ENCODE measurements at places on chromosomes 11 and 22.

DNA sequence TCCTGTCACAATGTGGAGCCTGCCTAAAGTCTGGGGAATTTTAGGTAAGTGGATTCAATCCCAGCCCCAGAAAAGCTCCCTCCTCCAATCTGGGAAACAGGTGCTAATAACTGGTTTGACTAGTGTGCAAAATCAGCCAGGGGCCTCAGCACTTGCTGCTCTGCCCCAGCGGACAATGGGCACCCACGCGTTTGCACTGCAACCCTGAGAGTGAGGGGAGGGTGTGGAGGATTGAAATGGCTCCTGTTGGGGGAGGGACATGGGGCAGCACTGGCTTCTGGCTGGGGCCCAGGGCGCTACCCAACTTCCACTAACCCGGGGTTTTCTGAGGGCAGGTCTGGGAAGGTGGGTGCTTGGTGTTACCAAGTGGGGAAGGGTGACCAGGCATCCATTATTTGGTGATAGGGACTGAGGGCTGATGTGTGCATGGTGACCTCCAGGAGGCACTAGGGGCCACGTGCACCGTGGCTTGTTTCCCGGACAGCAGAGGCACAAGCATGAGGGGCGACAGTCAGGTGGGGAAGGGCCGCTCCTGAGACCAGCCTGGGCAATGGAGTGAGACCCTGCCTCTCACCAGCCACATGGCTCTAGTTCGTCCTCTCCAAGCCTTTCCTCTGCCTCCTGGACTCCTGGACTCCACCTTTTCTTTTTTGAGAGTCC lies 4.3 kb upstream of the PNPLA5 start:
- no peak for DNase-seq

DNA sequence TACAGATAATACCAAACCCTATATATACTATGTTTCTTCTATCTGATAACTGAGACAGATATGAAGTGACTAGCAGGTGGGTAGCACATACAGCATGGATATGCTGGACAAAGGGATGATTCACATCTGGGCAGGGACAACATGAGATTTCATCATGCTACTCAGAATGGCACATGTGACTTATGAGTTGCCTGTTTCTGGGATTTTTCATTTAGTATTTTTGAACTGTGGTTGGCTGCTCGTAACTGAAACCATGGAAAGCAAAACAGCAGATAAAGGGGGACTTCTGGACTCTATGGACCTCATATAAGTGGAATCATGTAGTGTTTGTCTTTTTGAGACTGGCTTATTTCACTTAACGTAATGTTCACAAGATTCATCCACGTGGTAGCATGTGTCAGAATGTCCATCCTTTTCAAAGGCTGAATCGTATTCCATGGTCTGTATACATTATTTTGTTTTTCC lies 883.0 kb downstream of the TBC1D22A start:
- DNase-seq = no peak

- DNase-seq = peak; percentile 34
Observed at GRCh38 chr22:30866811-30867271, 101.7 kb downstream of the MORC2 start.

DNA sequence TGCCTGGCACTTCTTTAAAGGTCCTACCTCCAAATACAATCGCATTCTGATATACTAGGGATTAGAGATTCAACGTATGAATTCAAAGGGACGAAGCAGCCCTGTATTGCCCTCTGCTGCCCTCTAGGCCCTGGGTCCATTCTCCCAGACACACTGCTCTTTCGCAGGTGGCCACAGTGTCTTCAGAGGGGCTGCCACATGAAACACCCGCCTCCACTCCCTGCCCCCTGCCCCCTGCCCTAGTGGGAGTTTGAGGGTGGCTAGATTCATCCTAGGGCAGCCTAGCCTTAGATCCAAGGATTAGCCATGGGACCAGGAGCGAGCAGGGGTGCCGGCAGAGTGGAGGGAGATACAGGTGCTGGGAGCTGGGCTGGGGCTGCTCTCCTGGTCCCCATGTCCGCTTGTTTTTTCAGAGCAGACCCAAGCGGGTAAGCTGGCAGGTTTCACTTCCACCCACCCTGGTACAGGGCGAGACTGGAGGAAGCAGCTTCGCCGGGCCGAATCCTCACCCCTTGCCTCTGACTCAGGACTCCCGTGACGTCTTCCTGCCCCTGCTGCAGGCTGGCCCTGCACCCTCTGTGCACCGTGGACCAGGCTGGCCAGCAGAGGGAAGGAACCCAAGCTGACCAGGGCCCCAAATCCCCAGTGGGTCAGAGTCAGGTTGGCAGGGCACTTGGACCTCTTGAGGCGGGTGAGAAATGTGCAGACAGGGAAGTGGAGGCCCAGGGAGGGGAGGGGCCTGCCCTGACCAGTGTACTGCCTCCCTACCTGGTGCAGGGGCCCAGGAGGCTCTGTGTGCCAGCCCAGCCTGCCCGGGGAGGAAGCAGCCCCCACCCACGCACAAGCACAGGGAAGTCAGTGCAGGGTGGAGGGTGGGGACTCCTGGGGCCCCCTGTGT lies 28.4 kb upstream of the HMOX1 start:
- peak; percentile 39 for DNase-seq

- DNase-seq = no peak
Observed at GRCh38 chr11:15059132-15059915, 14.1 kb upstream of the CALCB start.

DNA sequence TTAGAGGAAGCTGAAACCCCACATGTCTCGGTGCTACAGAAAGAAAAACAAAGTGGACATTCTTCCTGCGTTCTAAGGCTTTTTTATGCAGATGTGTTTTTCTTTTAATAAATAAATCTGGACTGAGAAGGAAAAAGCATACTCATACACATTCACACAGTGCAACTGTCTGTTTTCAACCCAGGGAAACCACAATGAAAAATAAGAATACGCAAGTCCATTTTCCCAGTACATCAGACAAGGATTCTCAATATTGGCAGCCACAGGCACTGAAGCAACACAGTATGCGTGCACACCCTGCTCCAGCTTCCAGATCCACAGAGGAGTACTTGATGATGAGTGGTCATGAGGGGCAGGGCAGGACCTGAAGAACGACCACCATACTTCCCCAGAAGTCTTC lies 86.9 kb downstream of the ETS1 start:
- no peak for DNase-seq

DNA sequence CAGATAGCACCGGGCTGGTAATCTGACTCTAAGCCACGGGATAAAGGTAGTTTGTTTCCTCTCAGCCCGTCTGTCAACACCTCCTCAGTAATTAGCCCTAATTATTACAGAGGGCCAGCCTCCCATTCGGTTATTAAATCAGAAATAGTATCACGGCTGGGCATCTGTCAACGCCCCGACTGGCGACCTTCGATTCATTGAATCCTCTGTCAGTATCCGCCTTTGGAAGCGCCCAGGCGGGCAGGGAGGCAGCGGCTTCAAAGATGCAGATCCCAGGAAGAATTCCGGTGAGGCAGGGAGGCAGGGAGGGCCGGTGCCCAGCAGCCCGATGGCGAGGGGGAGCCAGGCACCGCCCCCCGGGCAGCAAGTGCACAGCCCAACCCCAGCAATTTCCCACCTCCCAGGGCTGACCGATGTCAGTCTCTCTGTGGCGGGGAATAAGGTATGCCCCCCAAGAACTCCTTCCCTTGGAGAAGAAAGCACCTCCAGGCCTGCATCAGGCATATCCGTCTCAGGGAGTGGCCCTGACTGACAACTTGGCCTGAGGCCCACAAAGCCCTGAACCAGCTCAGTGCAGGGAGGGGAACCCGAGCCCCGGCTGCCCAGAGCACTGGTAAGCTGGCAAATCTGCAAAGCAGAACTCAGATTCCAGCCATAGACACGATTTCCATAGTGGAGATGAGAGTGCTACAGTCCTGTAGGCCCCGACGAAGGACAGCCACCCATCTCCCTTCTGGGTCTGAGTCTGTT lies 11.4 kb downstream of the GNB1L start:
- peak; percentile 72 for DNase-seq

DNA sequence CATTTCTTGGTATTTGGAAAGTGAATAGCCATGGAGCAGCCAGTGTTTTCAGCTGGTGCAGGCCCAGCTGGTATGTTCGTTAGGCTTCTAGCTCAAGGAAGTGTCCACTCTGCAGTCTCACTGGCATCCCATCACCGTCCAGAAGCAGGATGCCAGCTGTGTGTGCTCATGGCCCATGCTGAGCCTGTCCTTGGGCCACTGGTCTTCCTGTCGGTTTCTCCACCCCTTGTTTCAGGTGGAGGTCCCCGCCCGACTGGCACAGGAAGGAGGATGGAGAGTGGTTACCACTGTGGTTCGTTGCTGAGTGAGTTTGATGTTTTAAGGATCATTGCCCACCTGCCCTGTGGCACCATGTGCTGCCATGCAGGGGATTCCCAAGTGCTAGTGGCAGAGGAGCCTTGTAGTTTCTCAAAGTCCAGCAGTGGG lies 63.7 kb downstream of the MED15 start:
- no peak for DNase-seq

- no peak for DNase-seq
Observed at GRCh38 chr11:9704037-9704436, 40.2 kb downstream of the SWAP70 start.

GRCh38 chr11:16363706-16364105 lies 7.4 kb upstream of the SOX6 start:
- no peak for DNase-seq

DNA sequence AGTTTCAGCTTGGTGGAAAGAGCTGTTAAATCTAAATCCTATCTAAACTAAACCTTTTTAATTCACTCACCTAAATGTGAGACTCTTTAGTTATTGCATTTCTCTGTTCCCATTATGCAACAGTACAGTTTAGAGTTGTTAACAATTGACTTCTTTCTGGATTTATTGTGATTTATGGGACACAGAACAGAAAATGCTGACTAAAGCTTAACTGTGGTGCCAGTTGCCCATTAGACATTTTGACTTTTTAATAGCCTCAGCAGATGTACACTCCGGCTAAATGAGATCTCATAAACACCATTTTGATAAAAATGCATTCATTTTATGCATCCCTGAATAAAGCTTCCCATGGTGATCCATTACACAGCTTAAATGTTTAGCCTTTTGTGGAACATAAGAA lies 356.6 kb downstream of the CASP12 start:
- DNase-seq = no peak

- no peak for DNase-seq
Observed at GRCh38 chr11:5071799-5072198, 2.4 kb downstream of the OR52E1 start.

- DNase-seq = no peak
Observed at GRCh38 chr11:102799681-102800340, 1.9 kb upstream of the MMP1 start.

GRCh38 chr22:44393066-44393465 lies 80.3 kb upstream of the SHISAL1 start:
- DNase-seq = no peak

- no peak for DNase-seq
Observed at GRCh38 chr11:122898799-122899198, 16.2 kb downstream of the JHY start.

DNA sequence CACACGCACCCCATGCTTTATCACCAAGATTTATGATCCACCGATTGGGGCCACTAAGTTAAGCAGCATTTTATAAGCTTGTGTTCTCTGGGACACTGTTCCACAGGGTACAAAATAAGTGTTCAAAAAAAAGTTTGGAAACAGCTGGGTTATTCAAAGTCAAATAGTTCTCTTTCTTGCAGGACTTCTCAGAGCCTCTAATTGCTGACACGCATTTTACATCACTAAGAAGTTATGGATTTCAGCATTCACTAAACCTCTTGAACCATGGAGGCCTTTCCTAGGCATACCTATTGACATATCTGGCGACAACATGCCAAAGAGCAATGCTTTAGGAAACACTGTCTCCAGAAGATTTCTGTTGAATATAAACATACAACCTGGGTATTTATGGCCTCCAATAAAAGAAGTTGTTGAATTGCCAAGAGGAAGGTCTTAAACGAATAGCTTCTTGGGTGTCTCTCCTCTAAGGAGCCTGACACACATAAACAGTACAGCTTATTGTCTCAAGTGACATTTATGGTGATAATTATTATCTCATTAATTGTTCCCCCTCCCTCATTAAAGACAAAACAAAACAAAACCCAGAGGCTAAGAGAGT lies 147.1 kb upstream of the ARHGAP20 start:
- DNase-seq = no peak

- DNase-seq = no peak
Observed at GRCh38 chr22:21713428-21714058, 22.1 kb downstream of the YPEL1 start.

DNA sequence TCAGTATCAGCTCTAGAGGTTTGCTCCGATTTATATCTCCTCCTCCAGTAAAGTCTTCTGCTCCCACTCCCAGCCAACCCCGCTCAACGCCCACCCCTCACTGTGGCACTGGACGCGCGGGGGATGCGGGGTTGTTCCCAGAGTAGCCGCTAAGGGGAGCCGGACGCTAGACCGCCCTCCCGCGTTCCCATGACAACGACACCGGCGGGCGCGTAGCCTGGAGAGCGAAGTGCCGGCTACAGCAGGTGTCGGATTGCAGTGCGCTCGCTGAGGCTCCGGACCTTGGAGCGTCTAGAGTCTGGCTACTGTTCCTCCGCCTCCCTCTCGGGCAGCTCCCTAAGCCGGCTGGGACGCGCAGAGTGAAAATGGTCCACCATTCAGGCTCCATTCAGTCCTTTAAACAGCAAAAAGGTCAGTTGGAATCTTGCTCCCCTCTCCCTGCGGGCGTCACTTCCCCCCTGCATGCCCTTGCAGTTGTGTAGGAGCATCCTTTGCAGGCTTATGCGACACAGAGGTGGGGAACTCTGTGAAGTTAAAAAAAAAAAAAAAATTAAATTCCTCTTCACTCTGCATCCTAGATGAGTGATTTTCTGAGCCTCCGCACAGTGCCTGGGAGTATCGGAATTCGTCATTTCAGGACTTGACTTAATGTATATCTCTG lies at the start of gene ANO3:
Gene ANO3 (plus strand): TSS at position 220 of the 661 bp plus-strand sequence. CDS start 146 bp downstream, at position 366.
- peak; percentile 82 for DNase-seq

DNA sequence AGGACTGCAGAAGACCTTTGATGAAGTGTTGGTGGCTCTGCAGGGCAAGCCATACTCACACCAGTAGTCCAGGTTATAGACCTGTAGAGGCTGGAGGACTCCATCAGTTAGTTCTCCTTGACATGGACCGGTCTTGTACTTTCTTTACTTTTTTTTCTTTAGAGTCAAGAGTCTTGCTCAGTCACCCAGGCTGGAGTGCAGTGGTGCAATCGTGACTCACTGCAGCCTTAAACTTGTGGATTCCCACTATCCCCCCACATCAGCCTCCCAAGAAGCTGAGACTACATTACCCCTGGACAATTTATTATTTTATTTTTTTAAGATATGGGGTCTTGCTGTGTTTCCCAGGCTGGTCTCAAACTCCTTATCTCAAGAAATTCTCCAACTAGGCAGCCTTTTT lies 49.6 kb upstream of the E2F8 start:
- DNase-seq = no peak

DNA sequence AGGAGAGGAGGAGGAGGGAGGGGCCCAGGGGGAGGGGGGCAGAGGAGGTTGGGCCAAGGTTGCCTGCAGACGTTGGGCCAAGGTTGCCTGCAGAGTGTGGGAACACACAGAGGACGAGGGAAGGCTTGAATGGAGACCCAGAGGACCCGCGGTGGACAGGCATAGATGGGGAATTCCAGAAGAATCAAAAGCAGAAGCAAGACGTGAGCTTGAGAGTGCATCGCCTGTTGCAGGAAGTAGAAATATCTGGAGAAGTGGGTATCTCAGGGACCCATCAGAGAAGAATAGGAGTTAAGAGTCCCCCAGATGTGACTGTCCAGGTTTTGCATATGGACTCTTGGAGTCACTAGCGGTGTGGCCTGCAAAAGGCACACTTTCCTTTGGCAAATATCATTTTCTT lies 670.2 kb downstream of the TBC1D22A start:
- DNase-seq = no peak

- DNase-seq = no peak
Observed at GRCh38 chr22:33779243-33779642, 141.0 kb downstream of the LARGE1 start.
